ENCODE measurements at places on chromosomes 3 and 15. TPM values are rescaled to one million over a fixed set of nuclear protein-coding genes. Genes with fewer than 3 reads are reported as not detected.

The CHRD gene
- total RNA-seq, result not detected

The DUOXA2 gene
- not detected for total RNA-seq

The MINAR1 gene
- total RNA-seq, result 0.50 TPM

The USP13 gene
- total RNA-seq, result 3.3 TPM

The P4HTM gene
- 10.2 TPM for total RNA-seq

The SPINT1 gene
- total RNA-seq, result 226 TPM

The SLC12A8 gene
- 24.8 TPM for total RNA-seq

The NR1I2 gene
- not detected for total RNA-seq
